Upper lobe of left lung (tissue), 6 donors: ENCODE measurements at places on chromosomes 3 and 15.

GRCh38 chr15:90002428-90002844 lies 1.3 kb downstream of the ZNF710 start:
- peak; percentile 60 for DNase-seq

- DNase-seq: peak; percentile 84
These were observed 166.5 kb downstream of the NSMCE3 start for GRCh38 chr15:29102911-29103823.

GRCh38 chr3:50515565-50516439 lies 12.4 kb upstream of the CACNA2D2 start:
- peak; percentile 86 for DNase-seq

DNA sequence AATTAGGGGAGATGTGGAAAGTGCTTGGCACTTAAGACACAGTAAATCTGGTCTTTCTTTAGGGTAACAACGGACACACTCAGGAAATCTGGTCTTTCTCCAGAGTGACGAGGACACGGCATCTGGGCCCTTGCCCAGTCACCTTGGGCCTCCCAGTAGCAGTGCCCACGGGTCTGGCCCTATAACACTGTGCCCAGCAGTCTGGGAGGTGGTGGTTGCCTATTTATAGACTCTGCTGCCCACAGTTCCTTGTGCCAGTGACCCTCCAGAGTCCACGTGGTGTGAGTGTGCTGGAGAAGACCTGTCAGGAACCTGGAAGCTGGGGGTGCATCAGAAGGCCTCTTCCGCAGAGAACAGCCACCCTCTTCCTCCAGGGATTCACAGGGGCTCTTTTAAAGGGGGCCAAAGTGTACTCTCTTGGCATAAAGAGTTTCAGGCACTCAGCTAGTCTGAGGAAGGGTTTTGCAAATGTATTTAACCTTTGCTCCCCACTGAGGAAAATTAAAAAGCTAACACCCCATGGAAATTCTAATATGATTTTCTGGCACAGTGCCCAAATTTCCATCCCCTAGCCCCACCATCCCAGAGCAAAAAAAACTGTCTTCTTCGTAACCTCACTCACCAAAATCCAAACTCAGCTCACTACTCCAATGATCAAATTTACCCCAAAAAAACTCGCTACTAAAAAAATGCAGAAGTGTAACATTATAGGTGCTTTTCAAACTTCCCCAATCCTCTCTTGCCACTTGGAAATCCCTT lies 15.4 kb downstream of the WNT5A start:
- DNase-seq: no peak
